ENCODE measurements at places on chromosomes 7 and 10. TPM values are rescaled to one million over a fixed set of nuclear protein-coding genes. Genes with fewer than 3 reads are reported as not detected.
A peak's percentile ranks its signal among the peaks of the same experiment; 100 is the strongest.

BTBD16 gene
- not detected for total RNA-seq

FGL2 gene
- total RNA-seq, result 5.8 TPM

CHAT gene
- total RNA-seq, result not detected

NUPR2 gene
- not detected for total RNA-seq

SUN3 gene
- not detected for total RNA-seq

DRGX gene
- not detected for total RNA-seq

PRPS1L1 gene
- not detected for total RNA-seq

EPDR1 gene
- total RNA-seq, result 55.1 TPM

DNA sequence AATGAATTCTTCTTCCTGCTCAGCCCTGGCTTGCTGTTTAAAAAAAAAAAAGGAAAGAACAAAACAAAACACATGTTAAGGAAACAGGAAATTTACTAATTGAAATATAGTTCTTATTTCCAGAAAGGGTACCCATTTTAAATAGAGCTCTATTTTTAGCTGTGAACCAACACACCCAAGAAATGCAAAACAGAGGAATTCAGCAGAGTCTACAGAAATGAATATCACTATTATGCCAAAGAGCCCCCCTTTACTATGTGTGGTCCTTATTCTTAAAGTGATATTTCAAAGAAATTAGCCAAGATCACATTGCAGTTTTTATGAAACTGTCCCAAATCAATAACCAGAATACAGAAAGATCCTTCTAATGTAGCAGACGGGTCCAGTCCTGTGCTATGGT is 53.7 kb downstream of the CCDC6 start:
- DNase-seq, result no peak

- no peak for DNase-seq
Measured at GRCh38 chr10:3473271-3473670, 300.7 kb upstream of the PITRM1 start.

DNA sequence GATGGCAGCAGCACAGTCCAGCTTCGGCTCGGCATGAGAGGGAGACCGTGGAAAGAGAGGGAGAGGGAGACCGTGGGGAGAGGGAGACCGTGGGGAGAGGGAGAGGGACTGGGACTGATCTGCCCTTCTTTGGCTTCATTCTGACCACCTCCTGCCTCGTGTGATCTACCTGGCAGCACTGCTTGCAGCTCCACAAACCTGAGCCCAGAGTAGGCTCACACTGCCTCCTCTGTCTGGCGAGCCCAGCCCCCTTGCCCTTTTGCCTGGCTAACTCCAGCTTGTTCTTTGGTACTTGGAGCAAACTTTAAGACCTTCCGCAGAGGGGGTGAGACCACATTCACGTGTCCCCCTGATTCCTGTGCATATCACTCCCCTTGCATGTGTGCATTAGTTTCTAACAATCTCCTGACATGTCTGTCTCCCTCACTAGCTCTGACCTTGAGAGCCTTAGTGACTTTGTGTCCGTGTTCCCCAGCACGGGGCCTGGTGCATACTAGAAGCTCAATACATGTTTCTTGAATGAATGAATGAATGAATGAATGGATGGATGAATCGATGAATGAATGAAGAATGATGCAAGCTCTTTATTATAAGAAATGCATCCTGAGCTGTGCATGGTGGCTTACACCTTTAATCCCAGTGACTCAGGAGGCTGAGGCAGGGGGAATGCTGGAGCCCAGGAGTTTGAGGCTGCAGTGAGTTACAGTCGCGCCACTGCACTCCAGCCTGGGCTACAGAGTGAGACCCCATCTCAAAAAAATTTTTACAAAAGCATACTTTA is 31.2 kb downstream of the UBTD1 start:
- no peak for DNase-seq

DNA sequence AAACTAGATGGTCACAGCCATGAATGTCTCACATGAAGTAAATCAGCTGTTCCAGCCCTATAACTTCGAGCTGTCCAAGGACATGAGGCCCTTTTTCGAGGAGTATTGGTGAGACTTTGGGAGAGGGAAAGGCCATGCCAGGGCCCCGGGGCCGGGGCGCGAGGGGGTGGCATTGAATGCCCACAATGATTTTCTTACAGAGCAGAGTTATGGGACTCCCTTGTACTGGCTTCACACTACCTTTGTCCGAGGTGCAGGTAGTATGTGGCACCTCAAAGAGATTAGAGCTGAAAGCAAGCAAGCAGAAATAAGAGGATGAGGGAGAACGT is 407 bp downstream of the ELOVL3 start:
- no peak for DNase-seq

DNA sequence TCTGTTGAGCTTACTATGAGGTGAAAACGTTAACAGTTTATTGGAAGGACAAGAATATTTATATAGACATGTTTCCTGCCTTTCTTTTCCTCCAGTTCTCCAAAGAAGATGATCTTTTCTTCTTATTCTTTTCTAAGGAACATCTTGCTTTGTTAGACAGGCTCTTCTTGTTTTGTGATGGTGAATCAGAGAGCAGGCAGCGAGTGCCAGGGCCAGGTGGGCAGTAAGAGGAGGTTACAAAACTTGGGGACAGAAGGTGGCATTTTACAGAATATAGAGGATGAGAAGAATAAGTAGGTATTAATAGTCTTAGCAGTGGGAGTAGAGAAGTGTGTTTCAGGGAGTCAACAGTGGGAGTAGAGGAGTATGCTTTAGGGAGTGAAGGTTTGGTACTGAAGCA is 223.6 kb downstream of the ARL4A start:
- no peak for DNase-seq

DNA sequence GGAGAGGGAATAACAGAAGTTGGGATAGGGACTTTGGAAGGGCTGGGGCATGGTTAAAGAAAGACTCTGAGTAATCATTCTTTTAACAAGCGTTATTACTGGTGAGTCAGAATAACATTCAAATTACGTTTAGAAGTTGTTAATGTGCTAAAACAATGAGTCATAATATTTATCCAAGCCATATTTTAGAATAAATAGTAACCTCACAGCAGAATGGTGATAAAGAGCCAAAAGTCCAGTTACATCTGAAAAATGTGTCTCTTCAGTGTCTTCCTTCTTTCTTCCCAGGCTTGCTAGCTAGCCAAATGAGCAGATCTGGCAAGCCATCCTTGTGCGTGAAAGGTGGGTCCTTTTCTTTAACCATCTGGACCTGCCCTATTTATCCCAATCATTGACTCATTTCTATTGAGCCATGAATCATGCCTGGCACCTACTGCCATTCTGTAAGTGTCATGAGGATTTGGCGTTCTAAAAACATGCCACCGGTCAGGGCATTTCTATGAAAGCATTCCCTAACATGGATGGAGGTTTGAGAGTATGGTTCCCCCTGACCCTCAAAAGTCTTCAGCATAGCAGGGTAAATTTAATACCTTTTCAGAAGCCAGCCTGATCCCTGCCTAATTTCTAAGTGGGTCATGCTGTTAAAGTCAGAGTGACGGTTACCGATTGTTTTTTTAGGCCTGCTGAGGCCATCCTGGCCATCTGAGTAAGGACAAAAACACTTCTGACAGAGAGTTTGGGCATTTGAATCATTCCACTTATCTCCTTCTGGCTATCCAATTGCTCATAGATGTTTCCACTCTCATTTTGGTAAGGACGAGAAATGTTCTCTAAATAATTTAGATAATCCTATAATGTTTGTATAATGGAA is 26.9 kb downstream of the MYPN start:
- peak; percentile 58 for DNase-seq

GRCh38 chr10:119737039-119737663 is 11.3 kb downstream of the INPP5F start:
- no peak for DNase-seq

DNA sequence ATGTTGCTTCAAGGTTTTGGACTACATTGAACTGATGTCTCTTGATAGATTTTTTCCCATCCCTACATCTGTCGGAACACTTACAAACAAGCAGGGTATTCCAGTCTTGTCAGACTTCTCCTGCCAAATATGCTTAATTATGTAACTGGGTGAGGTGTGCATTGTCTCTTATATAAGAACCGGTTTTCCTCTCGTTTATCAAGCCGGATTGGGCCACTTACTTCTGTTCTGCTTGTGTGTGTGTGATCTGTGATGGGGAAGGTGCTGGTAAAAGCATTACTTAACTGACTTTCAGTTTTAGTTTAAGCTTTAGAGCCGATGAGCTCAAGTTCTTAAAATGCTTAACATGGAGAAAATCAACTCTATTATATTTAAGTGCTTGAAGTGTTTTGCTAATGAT is 57.9 kb downstream of the OTUD1 start:
- DNase-seq, result no peak

DNA sequence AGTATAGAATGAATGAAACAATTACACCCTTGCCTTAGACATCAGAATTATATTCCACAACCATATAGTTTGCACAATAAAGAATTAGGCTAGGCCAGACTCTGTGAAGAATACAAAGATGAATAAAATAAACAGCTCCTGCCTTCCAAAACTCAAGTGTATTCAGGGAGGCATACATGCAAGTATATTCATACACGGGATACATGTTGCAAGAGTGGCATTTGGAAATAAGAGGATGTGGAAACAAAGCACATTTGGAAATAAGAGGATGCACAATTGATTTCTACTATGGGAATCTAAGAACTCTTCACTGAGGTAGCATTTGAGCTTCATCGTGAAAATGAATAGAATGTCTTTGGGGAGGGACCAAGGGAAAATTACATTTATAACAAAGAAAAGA is 27.0 kb upstream of the TMEM26 start:
- DNase-seq, result no peak

DNA sequence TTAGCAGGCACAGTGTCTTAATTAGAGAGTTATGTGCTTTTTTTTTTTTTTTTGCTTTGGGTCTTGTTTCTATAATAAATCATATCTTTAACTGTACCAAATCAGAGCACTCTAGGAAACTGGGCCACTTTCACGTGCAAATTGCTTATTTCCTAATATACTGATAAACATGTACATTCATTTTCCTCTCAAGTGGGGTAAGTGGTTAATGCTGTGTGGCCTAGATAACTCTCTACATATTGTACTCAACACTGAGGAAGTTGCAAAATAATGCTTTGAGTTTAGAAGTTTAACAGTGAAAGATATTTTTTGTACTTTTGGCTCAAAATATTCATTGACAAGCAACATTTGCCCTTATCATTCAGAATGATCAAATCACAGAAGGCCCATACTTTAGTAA is 115.9 kb upstream of the IFRD1 start:
- no peak for DNase-seq

GRCh38 chr10:69397972-69398371 is 18.7 kb downstream of the TACR2 start:
- no peak for DNase-seq

DNA sequence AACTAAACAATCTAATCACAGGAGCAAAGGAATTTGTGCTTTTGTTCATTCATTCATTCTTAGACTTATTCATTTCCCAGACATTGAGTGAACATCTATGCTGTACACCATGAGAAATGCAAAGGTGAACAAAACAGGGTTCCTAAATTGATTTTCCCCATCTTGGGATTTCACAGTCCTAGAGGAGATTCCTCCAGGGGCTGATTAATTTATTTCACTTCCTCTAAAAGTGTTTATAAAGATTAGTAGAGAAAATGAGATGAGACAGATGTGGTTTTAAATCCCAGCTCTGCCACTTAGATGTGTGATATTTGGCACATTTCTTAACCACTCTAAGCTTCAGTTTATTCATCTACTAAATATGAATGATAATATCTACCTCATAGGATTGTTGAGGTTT is 8.9 kb downstream of the CCDC71L start:
- DNase-seq, result no peak

GRCh38 chr10:45224219-45224841 is 91.1 kb downstream of the OR13A1 start:
- DNase-seq, result no peak

- no peak for DNase-seq
Measured at GRCh38 chr10:28463676-28464395, 69.1 kb upstream of the WAC start.

GRCh38 chr10:86654411-86655172 is at the start of gene OPN4:
TSS of gene OPN4 (plus strand) at chr10:86654547. CDS start at chr10:86654784, 237 bp downstream.
- DNase-seq, result no peak

DNA sequence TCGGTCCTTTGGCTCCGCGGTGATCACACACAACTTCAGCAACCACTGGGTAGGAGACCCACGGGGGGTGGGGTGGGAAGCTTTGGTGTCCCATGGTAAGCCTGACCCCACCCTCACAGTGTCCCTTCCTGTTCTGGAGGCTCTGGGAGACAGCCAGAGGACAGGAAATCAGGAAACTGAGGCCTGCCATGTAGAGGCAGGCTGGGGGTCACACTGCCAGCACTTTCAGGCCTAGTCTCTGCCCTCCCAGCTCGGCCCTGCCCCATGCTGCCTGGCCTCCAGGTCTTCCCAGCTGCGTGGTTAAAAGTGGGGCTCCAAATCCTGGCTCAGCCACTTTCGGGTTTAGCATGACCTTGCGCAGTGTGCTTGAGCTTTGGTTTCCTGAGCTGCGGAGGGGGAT is 10.9 kb downstream of the AQP1 start:
- DNase-seq, result peak; percentile 11

DNA sequence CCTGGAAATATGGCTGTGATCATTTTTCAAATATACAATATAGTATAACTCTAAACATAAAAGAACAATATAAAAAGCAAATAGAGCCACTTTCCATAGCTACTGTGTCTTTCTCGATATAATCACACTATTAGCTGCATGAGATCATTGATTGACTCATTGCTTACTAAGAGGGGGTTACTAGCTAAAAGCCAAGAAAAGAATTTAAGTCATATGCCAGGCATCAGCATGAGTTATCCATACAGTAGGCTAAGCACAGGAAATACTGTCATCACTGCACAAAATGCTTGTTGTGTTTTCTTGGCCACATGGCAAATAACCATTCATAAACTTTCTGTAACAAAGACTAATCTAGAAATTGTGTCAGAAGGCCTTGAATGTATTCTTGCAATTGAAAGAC is 18.8 kb upstream of the ABCB5 start:
- no peak for DNase-seq

DNA sequence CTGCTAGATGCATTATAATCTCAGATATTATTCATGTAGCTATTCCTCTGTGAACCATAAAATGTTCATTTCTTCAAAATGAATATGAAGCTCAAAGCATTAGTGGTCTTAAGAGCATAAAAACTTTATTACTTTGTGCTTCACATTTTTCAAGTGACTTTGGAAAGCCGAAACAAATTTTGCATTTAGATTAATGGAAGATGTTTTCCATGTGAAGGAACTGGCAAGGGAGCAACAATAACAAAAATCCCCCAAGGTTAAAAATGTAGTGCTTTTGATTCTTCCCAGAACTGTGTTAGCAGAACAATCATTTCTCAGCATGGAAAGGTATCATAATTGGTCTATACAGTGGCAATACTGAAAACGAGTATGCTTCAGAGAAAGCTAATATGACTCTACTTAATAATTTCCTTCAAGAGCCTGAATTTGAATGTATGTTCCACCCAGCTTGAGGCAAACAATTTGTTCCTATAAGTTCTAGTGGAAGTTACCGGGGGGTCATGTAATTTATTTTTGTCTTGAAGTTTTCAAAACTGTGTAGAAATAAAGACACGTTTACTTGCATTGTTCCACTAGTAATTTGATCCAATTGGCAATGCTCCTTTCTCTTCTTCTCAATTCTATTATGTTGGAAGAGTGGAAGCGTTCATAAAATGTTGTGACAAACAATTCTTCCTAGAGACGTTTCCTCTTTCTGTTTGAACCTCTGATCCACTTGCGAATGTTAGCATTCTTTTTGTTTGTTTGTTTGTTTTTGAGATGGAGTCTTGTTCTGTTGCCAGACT is 665.4 kb downstream of the AUTS2 start:
- no peak for DNase-seq

All from gastrocnemius medialis (tissue), 4 donors.